ENCODE measurements at places on chromosomes 4 and X. TPM values are rescaled to one million over a fixed set of nuclear protein-coding genes. Genes with fewer than 3 reads are reported as not detected.

GYPB gene
- not detected for total RNA-seq

ADAMTS3 gene
- total RNA-seq = 3.8 TPM

PABPC1L2A gene
- total RNA-seq = not detected

SORCS2 gene
- 1.7 TPM for total RNA-seq

SULT1B1 gene
- total RNA-seq = 0.83 TPM

PDE5A gene
- 20.9 TPM for total RNA-seq

CT45A1 gene
- total RNA-seq = not detected

ZCCHC18 gene
- not detected for total RNA-seq

PLP1 gene
- 1.4 TPM for total RNA-seq

USP51 gene
- 5.5 TPM for total RNA-seq

TKTL2 gene
- not detected for total RNA-seq

CXCL8 gene
- total RNA-seq = 3.8 TPM

NPY2R gene
- total RNA-seq = not detected

MTNR1A gene
- not detected for total RNA-seq

GLRA2 gene
- total RNA-seq = not detected

ARX gene
- total RNA-seq = not detected

GPR78 gene
- total RNA-seq = not detected

AMOT gene
- total RNA-seq = 20.7 TPM

PAGE2 gene
- not detected for total RNA-seq

PDLIM3 gene
- 124 TPM for total RNA-seq

WDR44 gene
- total RNA-seq = 18.8 TPM

CENPI gene
- total RNA-seq = not detected

MECP2 gene
- 93.3 TPM for total RNA-seq

GPRASP1 gene
- 21.4 TPM for total RNA-seq

TMSB15C gene
- total RNA-seq = 1.0 TPM

GUCY1B1 gene
- 6.8 TPM for total RNA-seq

PLS3 gene
- total RNA-seq = 269 TPM

SPANXB1 gene
- not detected for total RNA-seq

MSX1 gene
- total RNA-seq = 13.4 TPM

All from thyroid gland (tissue), 4 donors.